ENCODE measurements at places on chromosomes 6 and 20.

DNA sequence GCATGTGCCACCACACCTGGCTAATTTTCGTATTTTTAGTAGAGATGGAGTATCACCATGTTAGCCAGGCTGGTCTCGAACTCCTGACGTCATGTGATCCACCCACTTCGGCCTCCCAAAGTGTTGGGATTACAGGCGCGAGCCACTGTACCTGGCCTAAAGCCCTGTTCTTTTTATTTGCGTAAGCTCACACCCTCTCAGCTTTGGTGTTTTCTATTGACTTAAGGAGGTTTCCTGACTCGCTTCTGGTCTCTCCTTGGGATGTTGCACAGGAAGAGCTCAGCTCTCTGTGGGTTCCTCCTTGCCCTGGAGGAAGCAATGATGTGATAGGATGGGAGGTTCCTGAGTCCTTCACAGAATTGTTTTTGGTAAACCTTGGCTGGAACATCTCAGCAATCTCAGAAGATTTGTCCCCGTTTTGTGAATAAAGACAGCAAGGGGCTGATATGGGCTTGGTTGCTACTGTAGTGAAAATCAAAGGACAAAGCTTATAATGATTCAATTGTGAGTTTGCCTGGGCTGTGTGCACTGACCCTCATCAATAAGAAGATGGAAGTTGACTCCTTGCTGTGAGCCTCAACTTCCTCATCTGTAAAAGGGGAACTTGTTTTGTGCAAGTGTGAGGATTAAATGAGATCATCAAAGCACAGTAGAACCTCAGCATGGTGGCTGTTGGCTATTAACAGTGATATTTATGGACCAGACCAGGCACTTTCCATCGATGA is 27.0 kb downstream of the TOX2 start:
- DNase-seq = no peak

DNA sequence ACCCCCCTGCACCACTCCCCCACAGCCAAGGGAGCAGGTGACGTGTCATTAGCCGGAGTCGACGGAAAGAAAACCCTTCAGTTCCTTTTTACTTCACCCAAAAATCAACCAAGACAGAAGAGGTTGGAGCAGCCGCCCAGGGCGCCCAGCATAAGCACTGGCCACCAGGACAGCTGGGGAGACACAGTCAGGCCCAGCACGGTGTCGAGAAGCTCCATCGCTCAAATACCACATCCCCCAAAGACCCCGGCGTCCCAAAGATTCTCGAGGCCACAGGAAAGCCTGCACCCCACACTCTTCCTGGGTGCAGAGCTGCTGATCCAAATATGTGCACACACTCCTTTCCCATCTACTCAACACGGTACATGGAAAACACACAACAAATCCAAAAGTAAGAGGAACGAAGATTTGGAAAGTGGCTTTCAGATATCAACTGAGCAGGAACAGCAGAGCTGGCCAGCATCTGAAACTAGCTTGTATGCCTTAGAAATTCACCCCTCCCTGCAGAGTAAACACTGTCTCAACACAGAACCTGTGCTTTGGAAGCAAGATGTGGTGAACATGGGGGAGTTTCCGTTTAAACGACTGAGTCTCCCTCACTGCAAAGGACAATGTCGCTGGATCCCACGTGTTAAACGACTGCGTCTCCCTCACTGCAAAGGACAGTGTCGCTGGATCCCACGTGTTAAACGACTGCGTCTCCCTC is 54.6 kb downstream of the DLL1 start:
- no peak for DNase-seq

GRCh38 chr6:98343004-98343403 is 491.4 kb upstream of the POU3F2 start:
- DNase-seq = no peak

DNA sequence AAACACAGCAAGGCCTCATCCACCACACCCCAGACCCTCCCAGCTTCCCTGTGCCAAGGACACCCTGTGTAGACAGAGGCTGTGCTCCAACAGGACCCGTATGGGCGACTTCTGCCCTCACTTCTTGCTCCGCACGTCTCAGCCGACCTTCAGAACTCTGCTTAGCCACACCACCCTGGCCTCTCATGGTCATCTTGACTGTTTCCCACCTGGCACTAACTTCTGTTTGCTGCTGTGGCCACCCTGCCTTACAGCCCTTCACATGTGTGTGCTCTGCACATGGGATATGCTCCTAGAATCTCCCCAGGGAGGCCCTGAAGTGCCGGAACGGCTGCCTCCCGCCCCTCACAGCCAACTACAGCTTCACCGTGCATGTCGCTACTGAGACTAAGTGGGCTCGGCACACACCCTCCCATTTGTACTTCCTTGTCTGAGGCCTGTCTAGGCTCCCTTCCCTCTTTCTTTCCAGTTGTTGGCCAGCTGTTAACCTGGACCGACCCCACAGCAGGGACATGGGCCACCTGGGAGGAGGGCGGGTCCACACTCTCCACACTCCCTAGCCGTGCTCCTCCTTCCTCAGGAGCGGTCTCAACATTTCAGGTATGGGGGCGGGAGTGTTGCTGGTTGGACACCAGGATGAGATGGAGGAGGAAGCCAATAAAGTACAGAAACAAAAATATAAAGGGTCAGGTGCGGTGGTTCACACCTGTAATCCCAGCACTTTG is 69.6 kb downstream of the PYGB start:
- DNase-seq = no peak

- no peak for DNase-seq
Observed at GRCh38 chr6:137417396-137417795, 76.8 kb downstream of the OLIG3 start.

DNA sequence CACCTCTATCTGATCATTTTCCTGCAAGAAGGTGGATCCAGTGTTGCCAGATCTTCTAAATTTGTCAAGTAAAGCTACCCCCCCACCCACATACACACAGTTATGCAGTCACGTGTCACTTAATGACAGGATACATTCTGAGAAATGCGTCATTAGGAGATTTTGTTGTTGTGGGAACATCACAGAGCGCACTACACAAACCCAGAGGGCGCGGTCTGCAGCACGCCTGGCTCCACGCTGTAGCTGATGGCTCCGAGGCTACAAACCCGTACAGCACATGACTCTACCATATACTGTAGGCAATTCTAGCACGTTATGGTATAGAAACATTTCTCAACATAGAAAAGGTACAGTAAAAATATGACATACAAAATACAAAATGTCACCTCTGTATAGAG is 126.9 kb downstream of the SYCP2 start:
- no peak for DNase-seq

DNA sequence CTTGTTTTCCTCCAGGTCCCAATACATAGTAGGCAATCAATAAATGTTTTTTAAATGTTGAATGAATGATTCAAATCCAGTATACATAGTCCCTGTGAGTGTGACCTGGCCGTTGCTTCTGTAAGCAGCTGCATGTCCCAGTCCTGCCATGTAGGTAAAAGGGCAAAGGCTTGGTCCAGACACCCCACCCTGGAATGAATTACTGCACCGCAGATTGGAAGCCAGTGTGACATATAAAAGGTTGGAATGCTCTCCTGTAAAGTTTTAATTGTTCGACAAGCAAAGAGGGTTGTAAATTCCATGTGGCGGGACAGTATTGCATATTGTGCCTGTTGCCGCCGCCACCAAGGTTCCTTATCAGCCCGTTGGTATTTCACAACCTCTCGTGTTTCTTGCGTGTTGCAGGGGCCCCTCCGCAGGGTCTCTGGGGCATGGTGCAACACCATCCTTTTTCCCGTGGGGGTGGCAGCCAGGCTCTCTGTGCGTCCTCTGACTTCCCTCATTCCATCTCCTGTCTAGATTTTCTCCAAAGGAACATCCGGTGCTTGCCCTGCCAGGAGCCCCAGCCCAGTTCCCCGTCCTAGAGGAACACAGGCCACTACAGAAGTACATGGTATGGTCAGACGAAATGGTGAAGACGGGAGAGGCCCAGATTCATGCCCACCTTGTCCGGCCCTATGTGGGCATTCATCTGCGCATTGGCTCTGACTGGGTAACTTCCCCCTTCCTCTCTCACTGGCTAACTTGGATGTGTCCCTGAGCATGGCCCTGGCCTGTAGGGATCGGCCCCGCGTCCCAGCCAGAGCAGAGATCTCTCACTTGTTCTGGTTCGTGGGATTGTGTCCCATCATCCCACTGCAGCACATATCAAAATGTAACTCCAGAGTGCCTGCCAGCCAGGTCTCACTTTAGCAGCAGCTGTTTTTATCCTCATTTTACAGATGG is 20.3 kb downstream of the POFUT1 start:
- DNase-seq = no peak

DNA sequence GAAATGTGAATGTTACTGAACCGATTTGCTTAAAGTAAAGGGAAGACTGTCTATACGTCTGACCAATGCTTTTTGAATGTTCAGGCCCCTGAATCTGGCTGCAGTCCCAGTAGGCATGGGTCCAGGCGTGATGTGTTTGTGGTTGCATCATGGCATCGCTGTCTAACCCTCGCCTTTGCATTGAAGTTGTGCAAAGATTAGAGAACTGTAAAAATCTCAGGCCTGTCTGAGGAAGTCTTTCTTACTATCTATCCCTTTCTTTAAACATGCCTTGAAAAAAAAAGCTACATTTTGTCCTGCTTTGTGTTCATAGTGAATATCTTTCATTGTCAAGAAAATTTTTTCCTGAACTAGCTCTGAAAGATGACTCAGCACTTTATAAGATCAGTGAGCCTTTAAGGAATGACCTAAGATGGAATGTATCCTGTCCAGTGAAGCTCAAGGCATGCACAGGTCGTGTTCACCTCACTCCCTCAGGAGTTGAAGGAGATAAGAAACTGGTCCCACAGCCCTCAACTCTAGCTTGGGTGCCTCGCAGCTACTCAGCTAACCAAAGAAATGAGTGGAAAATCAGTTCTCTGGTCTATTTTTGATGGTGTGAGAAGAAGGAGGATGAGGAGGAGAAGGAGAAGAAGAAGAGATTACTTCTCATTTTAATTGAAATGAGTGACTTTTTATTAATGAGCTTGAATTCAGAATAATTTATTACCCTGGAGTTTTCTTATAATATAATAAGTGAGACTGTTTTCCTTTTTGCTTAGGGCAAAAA is 48.6 kb downstream of the TPD52L1 start:
- DNase-seq = no peak

DNA sequence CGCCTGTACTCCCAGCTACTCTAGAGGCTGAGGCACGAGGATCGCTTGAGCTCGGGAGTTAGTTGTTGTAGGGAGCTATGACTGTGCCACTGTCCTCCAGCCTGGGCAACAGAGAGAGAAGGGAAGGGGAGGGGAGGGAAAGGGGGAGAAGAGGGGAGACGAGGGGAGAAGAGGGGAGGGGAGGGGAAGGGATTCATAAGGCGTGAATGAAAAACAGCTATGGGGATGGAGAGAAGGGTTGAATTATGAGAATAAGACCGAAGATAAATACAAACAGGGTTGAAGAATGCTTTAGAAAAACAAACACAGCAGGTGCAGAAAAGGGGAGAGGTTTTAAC is 106.0 kb downstream of the TRIM27 start:
- no peak for DNase-seq

DNA sequence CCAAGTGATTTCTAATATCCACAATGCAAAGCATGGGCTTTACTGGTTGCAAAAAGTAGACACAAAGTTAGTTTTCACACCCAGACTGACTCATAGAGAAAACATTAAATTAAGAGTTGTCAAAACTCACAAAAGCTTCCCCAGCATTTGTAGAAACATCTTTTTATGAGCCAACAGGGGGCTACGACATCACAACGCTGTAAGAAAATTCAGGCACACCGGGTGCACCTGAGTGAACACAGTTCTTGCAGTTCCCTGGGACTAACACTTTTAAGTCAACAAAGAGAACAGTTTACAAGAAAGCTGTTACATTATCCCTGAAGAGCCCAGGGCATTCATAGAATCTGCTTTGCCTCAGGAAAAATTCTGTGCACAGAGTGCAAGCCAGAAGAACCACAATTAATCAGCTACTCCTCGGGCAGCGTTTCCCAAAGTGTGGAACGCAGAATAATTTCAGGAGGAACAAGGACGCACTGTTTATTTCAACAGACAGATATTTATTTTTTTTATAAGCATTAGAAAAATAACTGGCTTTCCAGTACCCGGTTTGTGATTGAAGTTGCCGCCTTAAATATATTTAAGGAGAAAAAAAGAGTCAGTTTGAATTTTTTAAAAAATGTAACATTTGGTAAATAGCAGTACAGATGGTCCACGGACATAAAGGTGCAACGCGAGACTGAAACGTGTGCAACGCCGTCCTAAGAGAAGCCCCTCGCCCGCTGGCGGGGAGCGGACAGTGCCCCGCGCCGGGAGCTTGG is 1.2 kb downstream of the NCOA5 start:
- DNase-seq = no peak

- no peak for DNase-seq
Observed at GRCh38 chr20:59214073-59214472, 50.5 kb downstream of the ZNF831 start.

DNA sequence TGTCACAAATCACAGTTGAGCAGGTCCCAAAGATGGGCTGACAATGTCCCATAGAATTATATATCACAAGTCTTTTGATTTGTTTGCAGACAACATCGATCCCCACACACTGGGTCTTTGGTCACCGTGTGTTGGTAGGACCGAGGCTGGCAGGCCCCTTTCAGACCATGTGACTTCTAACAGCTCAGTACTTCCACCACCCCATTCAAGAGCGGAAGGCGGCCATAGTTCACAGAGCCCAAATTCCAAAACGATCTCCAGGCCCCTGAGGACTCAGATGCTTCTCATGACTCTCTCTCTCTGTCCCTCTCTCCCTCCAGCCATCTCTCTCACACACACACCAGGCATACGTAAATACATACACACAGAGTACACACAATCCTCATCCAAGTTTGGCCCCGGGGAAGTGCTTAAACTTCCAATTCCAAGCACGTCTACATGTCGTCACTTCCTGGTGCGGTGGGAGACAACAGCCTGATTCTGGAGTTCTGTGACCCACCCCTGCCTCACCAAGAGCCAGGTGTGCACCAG is 155.9 kb upstream of the INSM1 start:
- DNase-seq = no peak

GRCh38 chr20:11917663-11918062 is at the start of gene BTBD3:
TSS of gene BTBD3 (plus strand) at chr20:11917893. CDS start at chr20:11918276, 383 bp downstream.
- DNase-seq = no peak

- no peak for DNase-seq
Observed at GRCh38 chr20:45121388-45121787, 2.9 kb downstream of the WFDC12 start.

DNA sequence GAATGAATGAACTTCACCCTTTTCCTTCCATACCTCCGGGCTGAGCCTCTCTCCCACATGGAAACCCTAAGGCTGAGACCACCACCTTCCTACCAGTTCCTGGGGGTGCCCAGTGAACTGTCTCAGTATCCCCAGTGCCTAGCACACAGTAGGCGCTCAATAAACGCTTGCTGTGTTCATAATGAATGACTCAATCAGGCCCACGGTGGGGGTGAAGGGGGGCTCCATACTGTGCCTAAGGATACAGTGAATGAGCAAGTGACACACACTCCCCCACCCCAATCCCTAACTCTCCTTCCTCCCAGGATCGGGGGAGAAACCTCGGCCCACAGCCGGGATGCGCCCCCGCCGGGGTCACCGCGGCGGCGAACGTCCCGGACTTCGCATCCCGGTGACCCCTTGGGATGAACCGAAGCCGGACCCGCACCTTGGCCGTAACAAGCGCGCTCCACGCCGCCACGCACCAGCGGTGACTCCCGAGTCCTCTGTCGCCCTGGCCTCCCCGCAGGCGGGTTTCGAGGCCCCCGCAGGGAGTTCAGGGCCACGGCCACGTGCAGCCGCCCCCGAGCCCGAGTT is 592 bp downstream of the KCNG1 start:
- no peak for DNase-seq

Measured in CD4-positive, alpha-beta T cell treated with Interleukin-17A for 4 hours (primary cell).